ENCODE measurements at places on chromosomes 5 and 9.

- DNase-seq = no peak
Observed at GRCh38 chr5:14932902-14933469, 61.4 kb upstream of the ANKH start.

DNA sequence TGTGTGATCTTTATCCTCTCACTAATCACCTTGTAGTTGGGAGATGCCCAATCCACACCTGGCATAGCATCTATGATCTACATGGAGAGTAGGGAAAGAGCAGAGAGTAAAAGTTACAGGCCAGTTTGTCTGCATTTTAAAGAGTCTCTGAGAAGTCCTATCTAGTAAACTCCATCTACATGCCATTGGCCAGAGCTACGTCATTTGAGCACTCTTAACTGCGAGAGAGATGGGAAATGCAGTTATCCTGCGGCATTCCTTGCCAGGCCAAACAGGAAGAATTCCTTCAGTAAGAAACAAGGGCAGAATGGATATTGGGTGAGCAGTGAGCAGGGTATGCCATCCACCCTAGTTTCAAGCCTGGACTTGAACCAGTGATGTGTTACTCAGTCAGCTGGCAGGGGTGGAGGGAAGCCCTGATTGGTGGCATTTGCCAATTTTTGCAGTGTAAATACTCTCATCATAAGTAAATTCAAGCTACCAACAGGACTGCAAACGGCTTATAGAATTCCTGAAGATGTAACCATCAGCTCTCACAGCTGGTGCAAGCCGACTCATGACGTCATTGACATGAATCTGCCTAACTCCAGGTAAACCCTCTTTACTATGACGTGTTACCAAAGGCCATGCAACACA is 156.8 kb upstream of the MSX2 start:
- DNase-seq = no peak

DNA sequence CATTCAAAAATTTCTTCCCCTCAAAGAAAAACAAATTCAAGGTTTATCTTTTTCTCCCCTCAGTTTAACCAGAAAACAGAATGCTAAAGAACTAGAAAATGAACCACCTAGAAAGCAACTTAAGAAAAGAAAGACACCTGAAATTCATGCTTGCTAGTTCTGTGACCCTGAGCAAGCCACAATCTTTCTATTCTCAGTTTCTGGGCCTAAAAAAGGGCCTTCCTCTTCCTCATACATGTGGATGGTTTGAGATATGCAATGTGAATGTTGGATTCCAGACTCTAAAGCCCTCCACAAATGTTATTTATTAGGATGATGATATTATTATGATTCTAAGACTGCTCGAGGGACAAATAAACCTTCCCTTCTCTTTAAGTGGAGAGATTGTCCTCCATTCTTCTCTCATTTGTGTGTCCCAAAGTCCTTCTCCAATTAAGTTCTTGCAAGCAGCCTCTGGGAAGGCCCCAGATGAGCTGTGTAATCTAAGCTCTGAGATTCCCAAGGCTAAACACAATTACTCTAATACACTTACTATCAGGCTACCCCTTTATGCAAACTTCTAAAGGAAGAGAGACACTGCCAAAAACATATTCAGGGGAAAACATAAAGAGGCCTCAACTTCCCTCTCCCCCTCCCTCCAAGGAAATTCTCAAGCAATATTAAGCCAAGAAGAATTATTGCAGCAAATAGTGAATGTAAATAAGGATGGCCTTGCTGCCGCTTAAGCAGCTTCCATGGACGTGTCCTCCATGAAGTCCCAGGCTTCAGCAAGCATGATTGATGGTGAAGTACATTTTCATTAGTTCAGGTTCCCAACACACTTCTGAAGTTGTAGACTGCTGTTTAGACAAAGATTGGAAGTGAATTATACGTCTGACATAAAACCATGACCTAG is 80.2 kb downstream of the PRKACG start:
- DNase-seq = no peak

DNA sequence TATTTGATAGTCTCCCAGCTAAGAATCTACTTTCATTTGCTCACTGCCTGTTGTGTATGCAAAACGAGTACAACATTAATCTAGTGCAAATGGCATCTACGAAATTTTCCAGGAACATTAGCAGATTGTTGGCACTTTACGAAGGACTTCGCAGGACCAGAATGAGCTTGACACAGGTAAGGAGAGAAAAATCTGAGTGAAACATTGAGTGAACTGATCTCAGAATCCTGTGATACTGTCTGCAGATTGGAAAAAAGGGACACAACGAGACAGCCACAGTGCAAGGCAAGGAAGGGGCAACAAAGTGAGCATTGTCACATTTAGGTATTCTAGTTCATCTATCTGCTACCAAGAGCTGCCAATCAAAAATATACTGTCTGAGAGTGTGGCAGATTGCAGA is 350.5 kb downstream of the ZNF608 start:
- DNase-seq = no peak

- no peak for DNase-seq
Observed at GRCh38 chr5:132418881-132419280, 49.4 kb downstream of the SLC22A5 start.

DNA sequence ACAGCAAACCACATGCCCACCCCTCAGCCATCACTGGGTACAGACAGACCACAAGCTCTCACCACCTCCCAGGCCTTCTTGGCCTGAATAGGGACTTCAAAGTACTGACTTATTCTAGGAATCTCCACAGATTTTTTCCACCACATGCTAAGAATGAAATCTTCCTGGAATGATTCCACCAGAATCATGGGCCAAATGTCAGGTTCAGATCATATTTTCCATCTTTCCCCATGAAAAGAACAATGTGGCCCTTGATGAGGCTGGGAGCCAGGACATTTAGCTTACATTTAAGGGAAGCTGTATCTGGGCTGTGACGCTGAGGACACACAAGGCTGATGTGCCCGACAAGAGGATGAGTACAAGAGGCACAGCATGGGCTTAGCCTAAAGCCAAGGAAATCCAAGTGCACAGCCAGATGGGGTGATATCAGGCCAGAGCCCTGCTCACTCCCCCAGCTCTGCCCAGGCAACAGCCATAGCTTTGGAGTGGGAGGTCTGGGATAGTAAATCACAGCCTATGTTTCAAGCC is 28.1 kb downstream of the ACSL6 start:
- DNase-seq = no peak

GRCh38 chr9:129933185-129934040 is 98.2 kb downstream of the USP20 start:
- DNase-seq = no peak

DNA sequence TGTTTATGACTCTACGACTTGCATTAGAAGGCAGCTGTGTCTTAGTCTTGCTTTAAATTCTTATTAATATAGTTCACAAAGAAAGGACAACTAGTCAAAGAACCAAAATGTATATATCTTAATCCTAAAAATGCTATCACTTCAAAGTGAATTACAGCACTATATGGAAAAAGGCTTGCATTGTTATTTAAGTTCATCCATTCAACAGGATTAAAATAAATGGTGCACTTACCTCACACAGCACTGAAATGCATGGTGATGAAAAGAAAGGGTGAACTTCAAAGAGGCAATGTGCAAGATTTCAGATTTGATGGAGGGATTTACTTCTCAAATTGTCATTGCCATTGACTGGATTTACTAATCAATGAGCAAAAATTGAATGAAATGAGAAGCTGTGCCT is 344.4 kb upstream of the NUDT12 start:
- no peak for DNase-seq

- DNase-seq = peak; percentile 36
Observed at GRCh38 chr5:170307575-170308465, 10.2 kb upstream of the LCP2 start.

Measured in bone marrow (tissue), 2 donors.